HT1080 (cell line): ENCODE measurements at places on chromosomes 5 and 9. TPM values are rescaled to one million over a fixed set of nuclear protein-coding genes. Genes with fewer than 3 reads are reported as not detected.

The PCDHB8 gene
- not detected in 2 replicates for total RNA-seq

- peak; percentile 2 for DNase-seq
These were observed 72.7 kb downstream of the GHR start for GRCh38 chr5:42495914-42496313.

The SPINK6 gene
- 1.2 TPM in 1 of 2 replicates, not detected in the other for total RNA-seq

The BHMT2 gene
- total RNA-seq, result not detected in 2 replicates

DNA sequence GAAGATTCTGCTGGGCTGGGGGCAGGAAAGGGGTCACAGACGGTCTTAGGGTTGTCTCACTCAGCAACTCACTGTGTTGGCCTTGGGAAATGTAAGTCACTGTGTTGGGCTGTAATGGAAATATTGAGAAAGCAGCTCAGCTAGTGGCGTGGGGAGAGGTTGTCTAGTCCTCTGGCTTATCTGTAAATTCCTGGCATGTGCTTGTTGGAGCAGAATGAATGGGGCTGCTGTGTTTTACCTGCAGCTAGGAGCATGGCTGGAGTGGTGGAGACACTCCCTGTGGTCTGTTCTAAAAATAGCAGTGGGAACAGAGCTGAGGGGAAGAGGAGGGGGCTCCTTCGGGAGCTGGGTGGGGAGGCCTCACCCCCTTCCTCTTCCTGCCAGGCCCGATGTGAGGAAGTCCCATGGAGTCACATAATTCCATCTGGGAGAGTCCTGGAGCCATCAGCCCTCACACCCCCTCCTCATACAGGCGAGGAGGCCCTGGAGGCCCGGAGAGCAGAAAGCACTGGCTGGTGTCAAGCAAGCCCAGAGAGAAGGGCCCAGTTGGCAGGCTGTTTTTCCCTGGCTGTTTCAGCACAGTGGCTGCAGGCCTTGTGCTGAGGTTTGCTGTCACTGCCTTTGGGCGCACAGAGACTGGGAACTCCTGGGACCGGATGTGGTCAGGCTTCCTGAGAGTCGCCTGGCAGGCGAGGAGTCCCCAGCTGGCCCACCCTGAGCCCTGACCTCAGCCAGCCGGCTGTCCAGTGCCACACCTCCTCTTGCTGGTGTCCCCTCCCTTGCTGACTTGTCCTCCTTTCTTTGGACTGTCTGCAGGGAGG is 84.9 kb downstream of the RGS3 start:
- peak; percentile 54 for DNase-seq

DNA sequence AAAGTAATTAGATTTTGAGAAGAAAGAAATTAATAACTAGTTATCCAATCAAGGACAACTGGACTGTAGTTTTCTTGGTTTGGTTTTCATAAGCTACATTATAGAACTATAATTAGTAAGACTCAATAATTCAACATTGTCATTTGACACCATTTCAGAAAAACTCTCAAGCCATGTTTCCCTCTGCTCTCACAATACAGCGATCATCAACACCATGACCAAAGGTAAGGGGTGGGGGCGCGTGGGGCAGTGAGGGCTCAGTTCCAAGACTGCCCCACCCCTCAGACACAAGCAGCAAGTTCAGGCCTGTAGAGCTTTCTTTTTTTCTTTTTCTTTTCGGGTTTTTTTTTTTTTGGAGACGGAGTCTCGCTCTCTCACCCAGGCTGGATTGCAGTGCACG is 6.4 kb downstream of the CMBL start:
- no peak for DNase-seq

The RARS1 gene
- total RNA-seq, result 256 and 263 TPM in 2 replicates

- DNase-seq, result no peak
These were observed 37.0 kb downstream of the TRIM32 start for GRCh38 chr9:116724123-116724522.

DNA sequence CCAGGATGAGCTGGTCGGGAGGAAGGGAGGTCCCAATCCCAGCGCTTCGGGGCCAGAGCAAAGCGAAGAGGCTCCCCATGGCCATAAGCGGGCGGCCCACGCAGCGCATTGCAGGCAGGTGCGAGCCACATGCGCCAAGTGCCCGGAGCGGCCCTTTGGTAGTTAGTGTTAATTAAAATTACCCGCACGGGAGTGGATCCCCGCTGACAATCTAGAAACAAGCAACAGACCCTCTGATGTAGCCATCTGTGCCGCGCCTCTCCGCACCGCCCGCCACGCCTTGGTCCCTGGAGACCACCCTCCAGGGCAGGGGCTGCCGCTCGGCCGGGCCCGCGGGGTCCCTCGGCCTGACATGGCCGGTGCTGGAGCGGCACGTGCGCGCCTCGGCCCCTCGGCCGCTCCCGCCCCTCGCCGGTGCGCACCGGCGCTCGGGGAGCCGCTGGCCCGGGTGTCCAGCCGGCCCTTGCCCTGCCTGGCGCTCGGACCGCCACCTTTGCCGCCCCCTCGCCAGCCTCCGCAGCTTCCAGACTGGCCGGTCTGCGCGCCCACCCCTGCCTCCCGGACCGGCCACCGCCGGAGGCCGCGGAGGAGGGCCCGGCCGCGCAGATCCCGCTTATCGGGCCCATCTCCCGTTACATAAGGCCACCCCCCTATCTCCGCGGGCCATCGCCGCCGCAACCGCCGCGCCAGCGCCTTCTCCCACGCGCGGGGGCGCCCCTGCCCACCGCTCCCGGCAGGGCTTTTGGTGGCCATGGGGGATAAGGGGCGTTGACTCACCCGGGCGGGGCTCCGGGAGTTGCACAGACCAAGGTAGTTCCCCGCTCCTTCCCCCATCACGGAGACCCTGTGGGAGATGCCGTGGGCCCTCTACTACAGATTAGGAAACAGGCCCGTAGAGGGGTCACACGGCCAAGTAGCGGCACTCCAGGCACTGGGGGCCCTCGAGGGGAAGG is 1.9 kb upstream of the IL13 start:
- DNase-seq, result no peak

The ADAMTS19 gene
- total RNA-seq, result 0.06 and 0.17 TPM in 2 replicates

The RFESD gene
- 2.5 and 4.0 TPM in 2 replicates for total RNA-seq

- peak; percentile 35 for DNase-seq
These were observed 4.8 kb upstream of the DPM2 start for GRCh38 chr9:127942216-127943010.

The XPA gene
- 5.4 and 7.9 TPM in 2 replicates for total RNA-seq

GRCh38 chr9:104914466-104914865 is 13.5 kb downstream of the ABCA1 start:
- no peak for DNase-seq

DNA sequence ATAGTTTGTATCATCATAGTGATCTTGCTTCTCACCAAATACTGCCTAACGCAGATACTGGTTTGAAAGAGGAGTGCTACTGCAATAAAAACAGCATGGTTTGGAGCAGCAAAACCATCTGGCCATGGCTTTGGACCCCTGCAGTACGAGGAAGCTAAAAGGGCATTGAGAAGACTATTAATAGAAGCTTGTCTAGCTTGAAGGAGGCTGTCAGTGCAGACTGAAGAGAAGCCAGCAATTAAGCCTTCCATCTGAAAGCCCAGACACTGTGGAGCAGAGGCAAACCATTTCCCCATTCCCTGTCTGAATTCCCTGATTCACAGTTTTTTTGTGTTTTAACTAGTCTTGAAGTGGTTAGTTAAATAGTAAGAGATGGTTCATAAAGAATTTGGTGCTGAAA is 281.6 kb downstream of the PTPRD start:
- no peak for DNase-seq

DNA sequence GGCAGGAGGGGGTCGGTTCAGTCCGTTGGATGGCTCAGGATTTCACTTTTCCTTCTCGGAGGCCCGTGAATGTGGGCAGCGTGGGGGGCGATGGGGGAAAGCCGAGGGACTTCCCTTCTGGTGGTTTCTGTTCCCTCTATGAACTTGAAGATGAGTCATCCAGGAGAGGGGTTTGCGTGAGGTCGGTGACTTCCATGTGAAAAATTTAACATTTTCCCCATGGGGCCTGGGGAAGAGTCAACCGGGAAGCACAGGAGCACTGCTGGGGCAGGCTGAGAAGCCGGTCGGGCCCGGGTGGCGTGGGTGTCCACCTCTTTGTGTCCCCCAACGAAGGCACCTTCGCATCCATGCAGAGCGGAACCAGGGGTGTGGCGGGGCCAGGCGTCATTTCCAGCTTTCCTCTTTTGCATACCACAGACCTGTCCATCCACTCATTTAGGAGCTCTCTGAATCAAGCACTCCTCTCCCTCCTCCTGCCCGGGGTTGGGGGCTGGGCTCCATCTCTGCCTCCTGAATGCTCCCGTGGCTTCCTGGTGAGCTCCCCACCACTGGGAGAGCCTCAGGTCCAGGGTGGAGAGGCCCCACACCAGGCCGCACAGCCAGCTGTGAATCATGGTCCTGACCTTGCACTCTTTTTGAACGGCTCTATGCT is 68.4 kb downstream of the ANKRD33B start:
- peak; percentile 90 for DNase-seq

- no peak for DNase-seq
These were observed 977 bp upstream of the PAM start for GRCh38 chr5:102753889-102754766.

The OLFM1 gene
- 0.06 TPM in 1 of 2 replicates, not detected in the other for total RNA-seq

DNA sequence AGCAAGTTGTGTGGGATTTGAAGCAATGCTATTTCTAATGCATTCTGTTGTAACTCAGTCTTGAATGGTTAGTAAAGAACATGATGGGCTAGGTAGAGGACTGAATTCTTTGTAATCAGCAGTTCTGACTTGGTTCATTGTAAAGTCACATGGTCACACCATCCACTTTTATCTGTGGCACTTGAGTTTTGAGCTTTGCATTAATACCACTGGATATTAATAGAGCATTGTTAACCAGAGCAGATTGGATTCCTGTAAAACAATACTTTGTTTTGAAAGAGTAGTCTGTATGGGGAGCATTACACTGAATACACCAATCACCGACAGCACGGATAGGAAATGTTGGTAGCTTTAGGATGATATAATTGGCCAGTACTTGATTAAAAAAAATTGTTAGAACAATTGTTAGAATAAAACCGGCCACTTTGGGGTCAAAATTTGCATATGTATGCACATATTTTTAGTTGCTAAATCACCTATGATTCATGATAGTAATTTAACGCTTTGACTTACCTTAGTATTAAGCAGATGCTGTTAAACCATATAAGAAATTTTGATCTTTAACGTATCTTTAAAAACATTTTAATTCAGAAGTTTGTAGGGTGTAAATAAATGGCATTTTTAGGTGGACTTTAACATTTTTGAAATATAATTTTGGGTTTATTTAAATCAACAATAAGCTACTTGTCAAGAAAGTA is 17.4 kb downstream of the SLC12A2 start:
- no peak for DNase-seq

DNA sequence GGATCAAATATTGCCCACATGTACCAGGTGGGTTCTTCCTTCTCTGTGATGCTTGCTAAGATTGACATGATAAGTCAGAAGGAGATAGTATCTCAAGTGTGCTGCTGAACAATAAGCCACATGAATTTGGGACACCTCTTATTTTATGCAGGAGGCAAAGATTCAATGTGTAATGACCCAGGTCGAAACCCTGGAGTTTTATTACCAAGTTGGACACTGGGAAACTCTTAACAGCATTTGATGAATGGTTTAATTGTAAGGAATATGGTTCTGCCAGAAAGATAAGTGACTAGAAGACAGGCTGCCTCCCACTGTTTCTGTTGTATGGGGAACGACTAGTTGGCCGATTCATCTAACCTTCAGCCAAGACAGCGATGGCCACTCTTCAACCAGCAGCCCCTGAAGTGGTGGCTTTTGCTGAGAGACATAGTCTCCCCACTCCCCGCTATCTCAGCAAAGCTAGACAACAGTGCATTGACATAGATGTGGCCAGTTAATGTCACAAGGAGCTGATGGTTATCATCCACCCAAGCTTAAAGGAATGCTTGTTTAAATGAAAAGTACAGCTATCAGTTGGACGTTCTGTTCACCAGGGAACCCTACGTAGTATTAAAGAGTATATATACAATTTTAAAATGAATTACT is 407.7 kb downstream of the KDM4C start:
- no peak for DNase-seq

DNA sequence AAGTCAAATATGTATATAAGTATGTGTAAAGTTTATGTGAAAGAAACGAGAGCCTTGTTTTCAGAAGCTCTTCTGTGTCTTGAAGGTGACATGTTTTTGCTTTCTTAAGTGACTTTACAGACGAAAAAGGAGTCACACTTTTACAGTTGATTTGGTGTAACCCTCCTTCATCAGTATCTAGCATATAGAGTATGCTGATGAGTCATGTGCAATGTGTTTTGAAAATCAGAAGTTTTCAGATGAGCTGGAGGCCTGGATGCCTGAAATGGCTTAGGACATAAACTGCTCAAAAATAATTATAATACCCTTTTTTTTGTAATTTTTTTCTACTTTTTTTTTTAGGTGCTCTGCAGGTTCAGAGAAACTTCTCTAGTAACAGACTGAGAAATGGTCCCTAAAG is 209.5 kb downstream of the CD180 start:
- peak; percentile 36 for DNase-seq

- no peak for DNase-seq
These were observed 1.6 kb upstream of the HK3 start for GRCh38 chr5:176900780-176901204.

The NKD2 gene
- total RNA-seq, result not detected in 2 replicates

DNA sequence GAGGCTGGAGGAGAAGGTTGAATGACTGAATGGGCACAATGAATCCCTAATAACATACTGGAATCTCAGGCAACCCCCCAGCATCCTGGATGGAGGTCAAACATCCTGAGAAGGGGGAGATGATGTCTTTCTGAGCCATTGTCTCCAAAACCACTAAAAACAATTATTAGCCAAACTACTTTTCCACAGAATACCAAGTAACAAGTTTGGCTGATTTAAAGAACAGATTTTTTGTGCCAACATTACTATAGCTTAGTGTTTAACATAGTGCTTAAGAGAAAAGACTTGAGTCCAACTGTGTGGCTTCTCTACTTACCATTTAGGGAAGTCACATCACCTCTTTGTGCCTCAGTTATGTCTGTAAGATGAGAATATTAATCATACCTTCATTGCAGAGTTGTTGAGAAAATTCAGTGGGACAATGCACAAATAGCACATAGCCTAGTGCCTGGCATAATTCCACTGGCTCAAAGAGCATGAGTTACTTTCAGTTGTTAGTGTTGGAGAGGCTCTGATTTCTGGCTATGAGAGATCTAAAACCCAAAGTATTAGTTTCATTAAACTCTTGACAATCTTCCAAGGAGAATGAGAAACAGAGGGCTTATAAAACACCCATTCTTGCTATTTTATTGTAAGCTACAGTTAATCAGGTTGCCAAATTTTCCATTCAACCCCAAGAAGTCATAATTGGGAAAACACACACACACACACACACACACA is 111.3 kb upstream of the NR3C1 start:
- DNase-seq, result no peak

DNA sequence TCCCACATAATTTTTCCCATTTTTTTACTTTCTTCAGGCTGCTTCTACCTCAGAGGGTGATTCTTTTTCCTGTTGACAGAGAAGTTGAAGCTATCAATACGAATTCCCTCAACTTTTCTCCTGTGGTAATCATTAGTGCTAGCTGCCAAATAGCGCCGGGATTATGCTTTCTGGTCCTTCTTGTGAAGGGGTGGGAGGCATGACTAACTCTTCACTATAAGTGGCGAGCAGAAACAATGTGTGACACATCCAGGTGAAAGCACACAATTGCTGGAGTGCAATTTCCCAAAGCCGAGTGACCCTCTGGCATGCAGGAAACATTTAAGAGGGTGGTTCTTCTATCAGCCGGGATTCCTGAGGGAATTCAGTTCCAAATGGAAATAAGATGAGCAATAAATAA is 56.0 kb downstream of the TRPC7 start:
- DNase-seq, result no peak
